ENCODE measurements at places on chromosomes 1 and 21.

DNA sequence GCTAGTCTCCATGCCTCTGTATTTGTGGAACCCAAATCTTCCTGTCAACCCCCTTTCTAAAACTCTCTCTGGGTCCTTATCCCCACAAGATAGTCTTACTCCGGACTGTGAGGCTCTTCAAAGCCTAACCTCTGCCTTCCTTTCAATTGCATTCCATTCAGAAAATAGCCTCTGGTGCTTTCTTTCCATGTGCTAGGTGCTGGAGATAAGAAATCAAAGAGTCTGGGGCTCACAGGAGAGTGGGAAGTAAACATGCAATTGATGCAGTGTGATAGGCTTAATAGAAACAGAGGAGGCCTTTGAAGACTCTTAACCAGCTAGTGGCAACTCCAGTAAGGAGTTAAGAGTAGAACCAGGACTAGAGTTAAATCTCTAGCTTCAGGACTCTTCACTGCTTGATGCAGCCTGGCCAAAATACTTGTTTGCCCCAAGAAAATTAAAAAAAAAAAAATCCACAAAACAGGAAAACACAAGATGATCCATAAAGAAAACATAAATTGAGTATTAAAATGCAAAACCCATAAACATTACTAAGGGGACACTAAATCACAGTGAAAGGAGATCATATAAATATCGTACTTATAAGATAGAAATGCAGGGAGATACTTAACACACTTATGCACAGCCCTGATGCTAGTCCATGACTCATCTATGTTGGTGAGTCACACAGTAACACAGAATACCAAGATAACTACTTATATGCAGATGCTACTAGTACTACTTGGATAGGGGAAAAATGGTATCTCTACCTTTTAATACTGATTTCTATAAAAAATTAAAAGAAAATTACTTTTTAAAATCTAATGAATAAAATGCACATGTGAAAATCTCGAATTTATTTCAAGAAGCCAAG is 341.5 kb downstream of the KCNH1 start:
- DNase-seq, result peak; percentile 72

DNA sequence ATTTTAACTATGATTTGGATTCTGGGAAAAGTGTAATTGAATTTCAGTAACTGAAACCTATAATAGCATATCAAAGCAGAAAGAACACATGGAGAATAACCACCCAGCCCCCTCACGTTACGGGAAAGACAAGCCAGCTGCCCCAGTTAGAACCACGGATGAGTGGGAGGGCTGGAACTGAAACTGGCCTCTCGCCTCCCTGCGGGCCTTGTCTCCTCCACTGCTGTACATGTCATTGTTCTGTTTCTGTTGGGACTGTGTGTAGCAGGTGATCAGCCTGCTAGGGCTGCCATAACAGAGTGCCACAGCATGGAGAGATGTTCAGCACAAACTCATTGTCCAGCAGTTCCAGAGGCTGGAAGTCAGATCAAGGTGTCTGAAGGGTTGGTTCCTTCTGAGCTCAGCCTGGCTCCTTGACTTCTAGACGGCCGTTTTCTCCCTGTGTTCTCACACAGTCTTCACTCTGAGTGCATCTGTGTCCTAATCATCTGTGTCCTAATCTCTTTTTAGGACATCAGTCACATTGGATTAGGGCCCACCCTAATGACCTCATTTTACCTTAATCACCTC is 52.4 kb downstream of the MAP3K21 start:
- no peak for DNase-seq

GRCh38 chr1:203124546-203125317 is 2.8 kb upstream of the ADORA1 start:
- no peak for DNase-seq

DNA sequence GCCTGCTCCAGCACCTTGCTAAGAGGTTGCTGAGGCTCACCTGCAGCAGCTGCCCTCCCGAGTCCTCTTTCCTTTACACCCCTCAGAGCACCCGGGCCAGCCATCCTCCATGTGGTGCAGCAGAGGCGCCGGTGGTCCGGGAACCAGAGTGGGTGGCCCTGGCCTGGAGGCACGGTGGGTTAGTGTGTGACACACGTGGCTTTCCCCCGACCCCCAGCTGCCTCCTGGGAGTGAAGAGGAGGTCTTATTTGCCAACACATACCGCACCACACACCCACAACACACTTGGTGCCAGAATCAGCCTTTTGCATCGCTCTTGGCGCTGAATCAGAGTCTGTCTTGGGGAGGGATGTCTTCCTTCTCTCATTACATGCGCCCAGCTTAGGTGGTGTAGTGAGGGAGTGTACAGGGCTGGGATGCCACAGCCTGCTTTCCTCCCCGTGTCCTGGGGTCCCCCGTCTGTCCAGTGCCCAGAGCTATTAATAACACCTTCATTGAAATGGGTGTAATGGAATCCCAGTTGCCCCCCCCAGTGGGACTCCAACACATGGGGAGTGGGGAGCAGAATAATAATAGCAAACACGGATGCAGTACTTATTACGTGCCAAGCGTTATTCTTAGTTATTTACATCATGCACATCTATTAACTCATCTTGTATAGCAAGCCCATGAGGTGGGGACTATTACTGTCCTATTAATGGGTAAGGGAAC is 38.2 kb downstream of the MAPKAPK2 start:
- no peak for DNase-seq

- DNase-seq, result no peak
Observed at GRCh38 chr1:102318104-102318806, 321.5 kb upstream of the OLFM3 start.

DNA sequence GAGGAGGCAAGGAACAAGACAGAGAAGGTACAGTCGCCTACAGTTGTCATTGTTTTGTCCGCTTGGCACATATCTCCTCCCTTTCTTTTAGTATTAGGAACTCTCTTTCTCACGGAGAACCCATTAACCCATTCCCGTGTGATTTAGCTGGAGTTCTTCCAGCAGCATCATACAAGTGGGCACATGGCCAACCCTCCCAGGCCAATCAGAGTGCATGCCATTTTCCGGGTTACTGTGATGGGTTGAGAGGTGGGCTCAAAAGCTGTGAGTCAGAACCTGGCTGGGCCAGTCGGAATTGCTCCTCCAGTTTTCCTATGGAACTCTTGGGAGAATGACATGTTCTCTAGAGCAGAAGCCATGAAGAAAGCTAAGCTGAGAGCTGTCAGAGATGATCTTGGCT is 83.1 kb upstream of the SOD1 start:
- DNase-seq, result no peak

GRCh38 chr1:47468709-47469389 is 31.0 kb downstream of the FOXD2 start:
- DNase-seq, result no peak

GRCh38 chr1:10504249-10504648 is 29.5 kb downstream of the PEX14 start:
- DNase-seq, result no peak

DNA sequence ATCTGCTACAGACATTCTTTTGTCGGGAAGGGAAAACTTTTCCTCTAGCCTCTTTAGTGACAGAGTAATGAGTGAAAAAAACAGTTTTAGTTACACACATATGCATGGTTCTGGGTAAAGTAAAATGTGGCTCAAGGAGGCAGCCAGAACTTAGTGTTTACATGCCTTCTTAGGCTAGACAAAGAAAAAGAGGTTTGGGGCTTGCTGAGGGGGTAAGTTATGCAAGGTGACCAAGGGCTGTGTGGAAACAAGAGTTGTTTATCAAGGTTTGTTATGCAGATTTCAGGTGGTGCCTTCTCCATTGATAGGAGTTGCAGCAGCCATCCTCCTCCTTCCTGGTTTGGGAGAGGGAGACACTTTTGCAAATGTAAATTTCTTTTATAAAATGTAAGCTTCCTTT is 66.5 kb upstream of the RAB3GAP2 start:
- DNase-seq, result no peak

DNA sequence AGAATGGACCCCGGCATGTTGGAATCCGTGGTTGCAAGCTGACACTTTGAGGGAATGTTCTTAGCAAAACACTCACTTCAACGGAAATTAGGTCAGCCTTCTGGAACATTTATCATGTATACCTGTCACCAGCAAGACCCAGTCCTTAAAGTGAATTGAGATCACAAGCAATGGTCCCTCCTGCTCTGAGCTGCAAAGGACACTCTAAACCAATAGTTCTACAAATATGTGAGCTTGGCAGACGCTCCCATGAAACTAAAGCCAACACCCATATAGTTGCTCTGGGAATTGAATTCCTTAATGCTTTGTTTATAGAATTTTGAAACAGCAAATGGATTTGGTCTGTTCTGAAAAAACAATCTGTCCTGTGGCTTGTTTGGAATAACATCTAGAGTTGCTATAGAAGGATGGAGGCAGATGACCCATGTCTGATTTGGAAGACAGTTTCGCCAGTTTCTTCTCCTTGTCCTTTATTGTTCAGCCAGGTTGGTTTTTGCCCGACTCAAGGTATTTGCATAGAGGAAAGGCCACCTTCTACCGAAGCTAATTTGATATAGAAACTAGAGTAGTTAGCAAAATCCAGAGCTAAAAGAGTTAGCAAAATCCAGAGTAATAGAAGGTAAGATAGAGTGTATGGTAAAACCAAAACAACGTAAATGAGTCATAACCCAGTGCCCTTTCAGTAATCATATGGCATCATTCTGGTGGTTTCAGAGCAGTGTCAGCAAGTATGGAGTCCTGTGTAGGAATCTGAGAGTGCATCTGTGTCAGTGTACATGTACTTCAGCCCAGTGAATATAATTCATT is 236.2 kb downstream of the NFIA start:
- DNase-seq, result peak; percentile 87

DNA sequence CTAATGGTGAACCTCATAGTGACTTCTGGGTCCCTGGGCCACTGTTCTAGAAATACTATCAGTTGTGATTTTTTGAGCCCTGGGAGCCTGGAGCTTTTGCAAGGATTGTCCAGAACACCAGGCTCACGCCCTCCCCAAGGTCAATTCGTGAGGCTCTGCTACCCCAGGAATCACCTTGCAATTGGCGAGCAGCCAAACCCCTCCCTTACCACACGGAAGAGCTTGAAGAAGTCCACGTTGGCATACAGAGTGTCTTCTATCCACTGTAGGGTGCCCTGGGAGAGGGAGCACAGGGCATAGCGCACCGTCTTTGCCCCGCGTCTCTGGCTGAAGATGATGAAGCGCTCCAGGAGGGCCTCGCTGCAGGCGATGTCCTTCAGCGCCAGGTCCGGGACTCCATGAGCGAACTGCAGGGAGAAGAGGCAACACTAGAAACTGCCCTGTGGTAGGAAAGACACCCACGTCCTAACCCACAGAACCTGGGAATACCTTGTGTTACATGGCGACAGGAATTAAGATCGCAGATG is 22.3 kb downstream of the ABCA4 start:
- DNase-seq, result no peak

GRCh38 chr1:25206201-25206600 is 26.1 kb downstream of the SYF2 start:
- no peak for DNase-seq

- no peak for DNase-seq
Observed at GRCh38 chr1:143625886-143626285, 345.9 kb downstream of the FAM72C start.

DNA sequence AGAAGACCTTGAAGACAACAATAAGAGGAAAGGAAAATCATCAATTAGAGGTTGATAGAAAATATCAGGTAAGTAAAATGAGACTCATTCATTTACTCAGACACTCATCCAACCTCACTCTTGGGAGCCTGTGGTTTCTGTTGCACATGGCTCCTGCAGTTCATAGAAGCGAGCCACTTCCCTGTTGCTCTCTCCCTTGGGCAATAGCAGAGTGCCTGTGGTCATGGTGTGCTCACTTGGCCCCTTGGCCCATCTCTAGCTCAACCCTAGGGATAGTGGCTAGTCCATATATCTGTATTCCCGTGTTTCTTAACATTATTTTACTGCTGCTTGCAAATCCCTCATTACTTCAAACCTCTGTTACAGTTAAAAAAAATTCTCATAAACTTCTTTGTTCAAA is 368.6 kb downstream of the PTPRC start:
- DNase-seq, result no peak

DNA sequence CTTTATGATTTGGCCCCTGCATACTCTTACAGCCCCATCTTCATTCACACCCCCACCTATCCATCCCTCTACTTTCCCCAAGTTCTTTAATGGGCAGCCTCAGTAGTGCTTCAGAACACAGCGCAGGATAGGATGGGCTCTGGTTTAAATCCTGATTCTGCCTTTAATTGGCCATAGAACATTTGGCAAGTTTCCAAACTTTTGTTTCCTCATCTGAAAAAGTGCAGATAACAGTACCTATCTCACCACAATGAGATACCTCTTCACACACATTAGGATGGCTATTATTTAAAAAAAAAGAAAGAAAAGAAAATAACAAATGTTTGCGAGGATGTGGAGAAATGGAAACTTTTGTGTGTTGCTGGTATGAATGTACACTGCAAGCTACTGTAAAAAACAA is 142.5 kb upstream of the VANGL1 start:
- no peak for DNase-seq

DNA sequence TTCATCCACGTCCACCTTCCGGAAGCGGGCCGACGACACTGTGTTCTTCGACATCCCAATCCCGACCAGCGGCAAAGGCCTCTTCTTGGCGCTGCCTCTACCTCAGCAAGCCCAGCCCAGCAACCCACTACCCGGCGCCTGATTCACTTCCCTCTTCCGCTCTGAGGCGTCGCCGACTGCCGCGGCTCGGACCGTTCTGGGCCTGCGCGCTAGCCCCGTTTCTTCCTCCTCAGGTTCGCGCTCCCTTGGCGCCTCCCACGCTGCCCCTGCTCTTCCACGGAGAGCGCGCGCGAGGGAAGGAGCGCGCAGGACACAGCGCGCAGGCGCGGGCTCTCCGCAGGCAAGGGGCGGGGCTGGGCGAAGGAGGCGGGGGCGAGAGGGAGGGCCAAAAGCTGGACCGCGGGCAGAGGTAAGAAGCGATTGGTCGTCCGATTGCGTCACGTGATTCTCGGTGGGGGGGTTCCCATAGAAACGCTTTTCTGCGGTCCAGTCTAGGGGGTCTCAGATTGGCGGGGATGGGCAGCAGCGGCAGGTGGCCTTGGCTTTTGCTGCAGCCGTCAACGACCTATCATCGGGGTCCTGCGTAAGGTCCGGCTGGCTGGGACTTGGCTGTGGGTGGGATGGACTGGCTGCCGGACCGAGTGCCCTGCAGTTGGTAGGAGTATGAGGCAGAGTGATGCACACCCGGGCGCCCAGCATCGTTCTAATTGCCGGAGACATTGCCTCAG is at the start of gene ARPC5:
ARPC5 (minus strand) TSS at position 178 of the 728 bp plus-strand sequence; CDS start at position 54, 124 bp downstream.
- DNase-seq, result peak; percentile 99

DNA sequence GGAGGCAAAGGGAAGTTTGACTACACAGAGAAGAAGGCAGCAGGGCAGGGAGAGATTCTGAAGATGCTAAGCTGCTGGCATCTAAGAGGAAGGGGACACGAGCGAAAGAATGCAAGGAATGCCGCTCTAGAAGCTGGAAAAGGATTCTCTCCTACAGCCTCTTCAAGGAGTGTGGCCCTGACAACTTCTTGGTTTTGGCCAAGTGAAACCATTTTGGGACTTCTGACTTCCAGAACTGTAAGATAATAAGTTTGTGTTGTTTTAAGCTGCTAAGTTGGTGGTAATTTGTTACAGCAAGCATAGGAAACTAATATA is 28.5 kb downstream of the MGST3 start:
- no peak for DNase-seq

- no peak for DNase-seq
Observed at GRCh38 chr1:220915954-220916353, 36.7 kb downstream of the HLX start.

- no peak for DNase-seq
Observed at GRCh38 chr1:65207317-65207716, 59.3 kb downstream of the AK4 start.

Data from adipocyte (in vitro differentiated cells).